T-cell (primary cell): ENCODE measurements at places on chromosomes 1 and 21.

DNA sequence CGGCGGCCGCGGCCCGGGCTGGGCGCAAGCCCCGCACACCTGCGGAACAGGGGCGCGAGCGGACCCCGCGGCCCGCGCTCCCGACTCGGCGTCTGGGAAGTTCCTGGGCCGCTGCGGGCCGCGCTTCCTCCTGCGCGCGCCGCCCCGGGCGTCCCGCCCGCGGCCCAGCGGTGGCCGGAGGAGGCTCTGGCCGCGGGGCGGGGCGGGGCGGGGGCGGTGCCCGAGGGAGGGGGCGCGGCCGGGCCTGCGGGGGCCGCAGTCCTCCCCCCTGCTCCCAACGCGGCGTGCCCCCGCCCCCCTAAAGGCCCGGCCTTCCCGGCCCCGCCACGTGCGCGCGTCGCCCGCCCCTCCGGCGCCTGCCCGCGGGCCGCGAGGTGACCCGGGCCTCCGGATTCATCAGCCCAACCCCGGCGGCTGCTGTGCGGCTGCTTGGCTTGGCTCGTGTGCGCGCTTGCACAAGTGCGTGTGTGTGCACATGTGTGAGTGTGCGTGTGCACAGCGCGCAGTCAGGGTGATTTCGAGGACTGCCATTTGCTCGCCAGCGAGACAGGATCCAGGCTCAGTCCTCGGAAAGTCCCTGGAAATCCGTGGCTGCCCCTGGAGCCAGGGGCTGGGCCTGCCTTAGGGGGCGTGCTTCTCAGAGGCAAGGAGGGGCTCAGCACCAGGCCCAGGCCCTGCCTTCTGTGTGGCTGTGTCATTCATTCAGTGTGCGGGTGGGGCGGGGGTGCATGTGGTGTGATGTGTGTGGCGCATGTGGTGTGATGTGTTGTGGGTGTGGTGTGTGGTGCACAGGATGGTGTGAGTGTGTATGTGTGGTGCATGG lies at the start of gene C2CD2:
TSS of gene C2CD2 (minus strand) at position 188 of the 823 bp plus-strand sequence. CDS start 370 bp downstream, outside the sequence.
- DNase-seq: no peak

DNA sequence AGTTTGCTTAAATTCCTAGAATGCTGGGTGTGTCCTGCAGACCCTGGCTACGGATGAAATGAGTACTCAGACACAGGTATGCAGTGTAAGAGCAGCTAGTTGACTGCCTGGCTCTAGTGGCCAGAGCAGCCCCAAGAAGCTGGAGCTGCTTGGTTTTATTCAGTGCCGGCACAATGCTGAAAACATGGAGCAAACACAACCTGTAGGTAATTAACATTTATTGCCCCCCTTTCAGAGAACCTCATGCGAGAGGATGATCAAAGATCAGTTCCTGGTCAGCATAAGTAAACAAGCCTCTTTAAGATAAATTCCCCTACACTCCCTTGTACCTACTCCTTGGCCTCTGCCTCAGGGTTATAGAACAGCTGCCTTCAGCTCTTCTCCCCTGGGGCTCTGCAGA lies 43.2 kb downstream of the MRPS6 start:
- no peak for DNase-seq

- DNase-seq: no peak
These were observed 33.0 kb downstream of the TNNT2 start for GRCh38 chr1:201344206-201345080.

DNA sequence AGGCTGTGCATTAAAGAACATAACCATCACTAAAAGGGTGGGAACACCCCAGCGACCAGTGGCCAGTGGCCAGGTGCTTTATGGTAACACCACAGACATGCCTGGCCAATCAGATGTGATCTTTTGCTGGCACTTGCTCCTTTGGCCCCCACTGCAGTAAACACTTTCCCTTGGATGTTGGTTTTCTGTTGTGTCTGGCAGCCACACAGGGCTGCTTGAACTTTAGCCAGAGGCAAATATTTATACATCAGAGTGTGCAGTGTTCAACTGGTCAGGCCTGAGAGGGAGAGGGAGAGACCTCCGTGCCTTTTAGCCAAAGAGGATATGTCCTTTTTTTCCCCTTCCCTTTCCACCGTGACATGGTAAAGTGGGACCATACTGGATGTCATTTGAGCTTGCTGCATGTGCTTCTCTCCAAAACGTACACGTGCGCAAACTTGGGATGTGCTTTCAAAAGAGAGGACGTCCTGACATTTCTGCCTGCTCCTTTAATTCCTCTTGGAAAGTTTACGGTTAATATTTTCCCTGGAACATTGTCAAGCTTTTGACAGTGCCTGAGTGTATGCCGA lies 101.2 kb downstream of the NFIA start:
- DNase-seq: no peak

DNA sequence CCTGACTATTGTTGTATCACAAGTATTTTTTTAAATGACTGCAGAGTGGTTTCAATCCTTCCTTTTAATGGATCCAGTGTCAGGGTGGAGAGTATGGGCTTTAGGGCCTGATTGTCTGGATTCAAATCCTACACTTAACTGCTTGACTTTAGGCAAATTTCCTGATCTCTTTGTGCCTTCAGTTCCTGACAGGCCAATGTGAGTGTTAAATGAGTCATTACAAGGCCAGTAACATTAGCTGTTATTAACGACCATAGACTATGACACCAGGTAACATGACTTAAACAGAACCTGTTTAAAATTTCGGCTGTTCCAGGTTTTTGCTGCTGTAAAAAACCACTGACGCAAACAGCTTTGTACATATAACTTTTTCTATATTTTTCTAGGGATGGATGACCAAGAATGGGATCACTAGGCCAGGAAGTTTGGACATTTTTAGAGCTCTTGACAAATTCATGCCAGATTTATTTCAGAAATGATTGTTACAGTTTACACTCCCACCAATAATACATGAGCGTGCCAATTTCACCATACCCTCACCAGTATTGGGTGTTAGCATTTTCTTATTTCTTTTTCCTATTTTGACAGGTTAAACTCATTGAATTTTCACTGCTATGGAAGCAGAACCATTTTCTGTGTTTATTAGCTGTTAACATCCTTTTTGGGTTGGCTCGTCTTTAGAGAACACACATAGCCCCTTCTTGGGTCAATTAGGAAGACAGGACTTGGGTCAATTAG lies 11.3 kb downstream of the ZNF362 start:
- no peak for DNase-seq

GRCh38 chr1:66957938-66958337 lies 33.1 kb downstream of the MIER1 start:
- DNase-seq: no peak

DNA sequence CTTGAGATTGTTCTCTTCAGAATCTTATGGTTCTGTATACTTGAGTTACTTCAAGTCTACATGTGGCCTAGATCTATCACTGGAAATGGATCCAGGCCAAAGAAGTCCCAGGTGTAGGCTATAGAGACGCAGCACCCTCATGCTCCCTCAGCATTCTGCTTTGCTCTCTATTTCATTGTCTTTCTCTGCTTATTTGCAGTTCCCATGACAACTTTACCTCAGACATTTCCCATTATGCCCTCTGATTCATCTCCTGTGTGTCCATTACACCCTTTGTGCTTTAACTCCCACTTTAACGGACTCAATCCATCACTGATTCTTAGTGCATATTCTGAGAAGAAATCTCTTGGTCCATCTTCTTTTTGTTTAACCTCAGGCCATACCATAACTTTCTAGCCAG lies 236.9 kb upstream of the NRIP1 start:
- no peak for DNase-seq

GRCh38 chr1:57279909-57280666 lies 143.8 kb downstream of the DAB1 start:
- DNase-seq: no peak

DNA sequence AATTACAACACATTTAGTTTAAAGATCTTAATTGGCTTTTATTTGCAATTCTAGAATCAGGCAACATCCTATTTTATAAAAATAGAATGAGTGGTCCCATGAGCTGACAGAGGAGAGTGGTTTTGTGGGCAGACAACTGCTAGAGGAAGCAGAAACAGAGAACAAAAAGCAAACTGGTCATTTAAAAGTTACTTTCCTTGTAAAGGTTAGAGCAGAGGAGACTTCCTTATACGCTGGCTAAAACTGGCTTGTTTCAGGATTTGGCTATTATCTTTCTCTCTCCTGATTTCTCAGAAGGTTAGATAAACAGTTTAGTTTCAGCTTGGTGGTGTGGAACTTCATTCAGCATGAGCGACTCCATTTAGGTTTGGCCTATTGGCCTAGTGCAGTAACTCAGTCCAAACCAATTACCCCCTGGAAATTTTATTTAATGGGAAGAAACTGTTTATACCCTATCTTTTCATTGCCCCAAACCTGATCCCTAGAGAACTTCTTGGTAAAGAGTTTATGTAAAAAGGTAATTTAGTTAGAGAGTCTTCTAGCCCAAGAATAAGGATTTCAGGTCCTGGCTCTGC lies 32.2 kb upstream of the IL20 start:
- no peak for DNase-seq

GRCh38 chr1:40823345-40823744 lies 38.8 kb downstream of the CITED4 start:
- no peak for DNase-seq

GRCh38 chr1:99282536-99282935 lies 18.2 kb downstream of the PLPPR4 start:
- DNase-seq: no peak

GRCh38 chr1:2175055-2175414 lies 19.5 kb downstream of the FAAP20 start:
- DNase-seq: no peak

- DNase-seq: no peak
These were observed 201.6 kb upstream of the PLXNA2 start for GRCh38 chr1:208445758-208446203.

DNA sequence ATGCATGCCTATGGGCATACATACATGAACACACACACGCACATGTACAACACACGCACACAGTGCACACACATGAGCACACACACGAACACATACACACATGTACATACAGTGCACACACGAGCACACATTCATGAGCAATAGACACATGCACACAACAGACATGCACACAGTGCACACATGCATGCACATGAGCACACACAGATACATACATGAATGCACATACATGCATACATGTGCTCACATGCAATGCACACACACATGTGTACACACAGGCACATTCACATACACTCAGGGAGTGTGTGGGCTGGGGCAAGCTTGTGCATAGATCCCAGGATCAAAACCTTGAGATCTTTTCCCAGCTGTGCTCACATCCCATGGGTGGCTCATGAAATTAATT lies 18.9 kb downstream of the CRYAA start:
- no peak for DNase-seq

- DNase-seq: no peak
These were observed 18.1 kb upstream of the LBR start for GRCh38 chr1:225445639-225446594.

DNA sequence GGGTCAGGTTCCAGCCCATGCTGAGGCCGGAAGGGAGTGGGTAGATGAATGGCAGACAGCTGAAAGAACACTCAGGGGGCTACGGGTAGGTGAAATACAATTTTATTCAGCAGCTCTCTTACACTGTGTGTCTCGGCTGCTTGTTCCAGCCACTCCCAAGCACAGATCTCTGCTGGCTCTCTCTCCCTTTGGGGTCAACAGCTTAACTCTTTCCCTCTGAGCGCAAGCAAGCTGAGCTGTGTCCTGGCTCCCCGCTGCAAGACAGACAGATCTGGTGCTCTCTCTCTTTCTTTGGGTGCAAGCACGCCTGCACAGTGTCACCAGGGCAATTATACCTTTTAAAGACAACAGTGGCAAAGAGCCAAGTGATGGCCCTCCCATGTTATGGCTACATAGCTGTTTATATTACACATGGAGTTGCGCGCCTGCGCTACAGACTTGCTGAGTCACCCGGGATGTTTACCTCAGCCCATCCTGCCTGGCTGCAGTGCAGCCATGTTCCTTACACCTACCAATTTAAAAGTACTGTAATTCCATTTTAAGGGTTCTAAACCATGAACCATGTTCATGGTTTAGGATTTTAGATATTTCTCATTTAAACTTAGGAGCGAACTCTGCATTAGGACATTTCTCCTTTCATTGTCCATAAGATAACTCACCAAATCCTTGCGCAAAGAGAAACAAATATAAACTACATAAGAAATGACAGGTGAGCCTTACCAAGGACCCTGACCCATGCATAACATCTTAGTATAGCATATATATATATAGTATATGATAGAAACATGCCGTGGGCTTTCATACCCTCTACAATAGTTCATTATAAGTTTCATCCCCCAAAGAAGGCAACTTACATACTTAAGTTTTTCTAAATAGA lies 396.5 kb downstream of the SMYD3 start:
- no peak for DNase-seq

DNA sequence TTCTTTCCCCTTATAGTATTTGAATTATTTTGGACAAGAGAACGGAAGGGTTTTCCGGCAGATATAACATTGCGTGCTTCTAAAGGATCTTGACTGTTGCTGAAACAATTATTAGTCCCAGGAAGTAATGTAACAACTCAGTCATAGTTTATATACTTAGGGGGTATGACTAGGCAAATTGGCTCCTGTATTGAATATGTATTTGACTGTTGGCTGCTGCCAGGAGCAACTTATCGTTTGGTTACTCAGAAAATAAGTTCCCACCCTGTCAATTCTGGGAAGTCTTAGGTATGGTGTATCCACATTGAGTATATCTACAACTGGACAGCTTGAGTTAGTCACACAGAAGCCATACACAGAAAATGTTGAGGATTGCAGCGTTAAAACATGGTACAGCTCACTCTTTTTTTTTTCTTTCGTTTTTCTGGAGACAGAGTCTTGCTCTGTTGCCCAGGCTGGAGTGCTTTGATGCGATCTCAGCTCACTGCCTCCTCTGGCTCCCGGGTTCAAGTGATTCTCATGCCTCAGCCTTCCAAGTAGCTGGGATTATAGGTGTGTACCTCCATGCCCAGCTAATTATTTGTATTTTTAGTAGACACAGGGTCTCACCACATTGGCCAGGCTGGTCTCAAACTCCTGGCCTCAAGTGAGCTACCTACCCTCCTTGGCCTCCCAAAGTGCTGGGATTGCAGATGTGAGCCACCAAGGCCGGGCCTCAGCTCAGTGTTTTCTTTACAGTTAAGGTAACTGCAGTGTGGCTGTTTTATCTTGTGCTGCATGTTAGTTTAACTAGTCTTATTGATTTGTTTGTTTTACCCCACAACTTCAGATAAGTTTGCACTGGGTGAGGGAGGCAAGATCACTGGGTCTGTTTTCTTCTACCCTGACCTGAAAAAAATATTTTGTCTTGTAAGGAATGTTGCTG lies 10.2 kb downstream of the SMAP2 start:
- DNase-seq: no peak

DNA sequence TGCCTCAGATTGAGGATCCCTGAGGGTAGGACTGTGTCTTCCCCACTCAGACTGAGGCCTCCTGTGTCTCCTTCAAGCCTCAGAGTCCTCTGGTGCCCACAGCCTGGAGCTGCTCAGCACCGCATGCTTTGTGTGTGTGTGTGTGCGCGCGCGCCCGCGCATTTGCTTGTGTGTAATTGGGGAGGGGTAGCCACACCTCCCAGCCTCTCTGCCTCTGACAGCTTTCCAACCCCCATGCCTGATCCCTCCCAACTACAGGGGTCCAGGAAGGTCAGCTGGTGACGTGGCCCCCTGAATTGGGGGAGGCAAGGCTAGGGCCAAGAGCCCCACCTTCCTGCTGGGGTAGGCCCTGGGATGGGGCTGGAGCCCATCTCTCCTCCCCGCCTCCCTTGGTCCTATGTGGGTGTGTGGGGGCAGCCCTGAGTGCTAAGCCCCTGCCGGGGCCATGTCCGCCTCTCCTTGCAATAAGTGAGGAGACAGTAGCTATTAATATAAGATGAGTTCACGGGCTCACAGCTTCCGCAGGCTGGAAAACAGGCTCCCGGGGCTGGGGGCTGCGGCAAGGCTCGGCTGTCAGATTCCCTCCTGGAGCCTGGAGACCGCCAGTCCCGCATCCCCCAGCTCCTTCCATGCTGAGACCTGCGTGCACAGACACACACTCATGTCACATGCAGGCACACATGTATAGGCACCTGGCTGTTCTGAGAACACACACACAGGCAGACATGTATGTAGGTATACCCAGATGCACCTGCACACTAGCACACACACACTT lies 7.0 kb downstream of the GPR3 start:
- DNase-seq: no peak
